ENCODE measurements at places on chromosomes 1 and 21.

GRCh38 chr1:80447526-80447925, 1353.2 kb upstream of the ADGRL2 start:
- no peak for DNase-seq

- DNase-seq = no peak
These were observed 438.4 kb downstream of the SIPA1L2 start for GRCh38 chr1:232191560-232191959.

GRCh38 chr1:2121101-2121691, 71.0 kb downstream of the PRKCZ start:
- no peak for DNase-seq

GRCh38 chr1:237877631-237878030, 13.1 kb downstream of the ZP4 start:
- no peak for DNase-seq

GRCh38 chr1:3775490-3776230, 3.1 kb downstream of the SMIM1 start:
- DNase-seq = no peak
